ENCODE measurements at places on chromosomes 16 and 17.

DNA sequence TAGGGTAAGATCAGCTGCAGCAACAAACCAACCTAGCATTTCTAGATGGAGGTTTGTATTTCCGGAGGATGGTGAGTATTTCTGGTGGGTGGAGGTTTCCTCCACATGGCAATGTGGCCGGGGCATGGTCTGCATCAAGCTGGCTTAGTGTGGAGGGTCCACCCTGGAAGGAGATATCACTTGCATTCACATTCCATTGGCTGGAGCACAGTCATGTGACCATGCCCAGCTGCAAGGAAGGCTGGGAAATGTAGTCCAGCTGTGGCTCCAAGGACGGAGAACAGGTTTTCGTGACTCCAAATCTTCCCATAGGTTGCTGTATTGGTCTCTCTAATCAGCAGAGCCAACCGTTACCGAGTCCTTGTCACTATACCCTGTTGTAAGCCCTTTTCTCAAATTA is 68.7 kb downstream of the RAI1 start:
- no peaks in the 10 kb centered on the region for H3K36me3 ChIP-seq
- peaks cover 69% of the 10 kb centered on the region for H3K4me1 ChIP-seq
- DNase-seq, result no peak
- H3K27ac ChIP-seq, result peak overlapping the region; percentile 41
- no peaks in the 10 kb centered on the region for H3K27me3 ChIP-seq

- H3K36me3 ChIP-seq, result peaks cover 37% of the 10 kb centered on the region
- no peak for DNase-seq
- H3K27me3 ChIP-seq, result no peaks in the 10 kb centered on the region
- H3K4me3 ChIP-seq, result no peak overlapping the region
- H3K27ac ChIP-seq, result peak overlapping the region; percentile 47
Observed at GRCh38 chr17:29581583-29582253, 7.7 kb downstream of the GIT1 start.

DNA sequence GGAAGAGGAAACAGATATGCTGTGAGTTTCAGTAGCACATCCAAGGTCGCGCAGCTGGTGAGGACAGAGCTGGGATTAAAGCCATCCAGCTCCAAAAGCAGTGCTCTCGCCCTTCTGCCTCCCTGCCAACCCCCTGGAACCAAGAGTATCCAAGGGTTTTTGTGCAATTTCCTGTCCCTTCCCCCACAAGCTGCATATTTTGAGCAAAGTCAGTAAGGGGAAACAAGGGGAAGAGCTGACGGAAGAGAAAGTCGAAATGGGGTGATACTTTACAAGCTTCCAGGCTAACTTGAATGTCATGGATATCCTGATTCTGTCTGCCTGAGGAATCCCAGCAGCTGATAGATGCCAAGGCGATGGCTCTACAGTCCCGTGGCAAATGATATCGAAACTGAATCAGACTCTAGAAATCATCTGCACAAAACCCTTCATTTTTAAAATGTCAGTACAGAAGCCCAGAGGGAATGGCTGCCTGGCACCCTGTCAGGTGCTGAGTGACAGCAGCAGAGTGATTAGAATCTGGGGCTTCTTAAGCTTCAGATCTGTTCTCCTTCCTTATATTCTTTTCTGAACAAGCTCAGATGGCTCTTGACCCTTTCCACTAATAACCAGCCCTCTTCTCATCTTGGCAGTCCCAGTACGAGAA is 42.9 kb upstream of the TEKT3 start:
- DNase-seq, result no peak
- H3K4me3 ChIP-seq, result peak overlapping the region; percentile 35
- H3K36me3 ChIP-seq, result no peaks in the 10 kb centered on the region
- H3K27me3 ChIP-seq, result no peaks in the 10 kb centered on the region

GRCh38 chr16:57916735-57917438 is 54.0 kb downstream of the CNGB1 start:
- H3K36me3 ChIP-seq, result no peaks in the 10 kb centered on the region
- H3K4me3 ChIP-seq, result no peak overlapping the region
- H3K4me1 ChIP-seq, result no peaks in the 10 kb centered on the region
- no peak overlapping the region for H3K27ac ChIP-seq
- H3K27me3 ChIP-seq, result no peaks in the 10 kb centered on the region

- H3K36me3 ChIP-seq, result no peaks in the 10 kb centered on the region
- DNase-seq, result no peak
- H3K27ac ChIP-seq, result no peak overlapping the region
- no peaks in the 10 kb centered on the region for H3K4me1 ChIP-seq
Observed at GRCh38 chr17:28174352-28175046, 132.0 kb downstream of the NLK start.

GRCh38 chr17:63840591-63841349 is 1.7 kb downstream of the SMARCD2 start:
- peak overlapping the region; percentile 93 for H3K27ac ChIP-seq
- peak overlapping the region; percentile 71 for H3K4me3 ChIP-seq
- peaks cover 63% of the 10 kb centered on the region for H3K4me1 ChIP-seq
- DNase-seq, result no peak
- no peaks in the 10 kb centered on the region for H3K27me3 ChIP-seq

GRCh38 chr16:5861241-5861640 is 763.6 kb upstream of the EEF2KMT start:
- no peaks in the 10 kb centered on the region for H3K36me3 ChIP-seq
- no peak for DNase-seq
- H3K4me3 ChIP-seq, result no peak overlapping the region

GRCh38 chr16:25143928-25144327 is 32.4 kb downstream of the LCMT1 start:
- no peak overlapping the region for H3K27ac ChIP-seq
- no peaks in the 10 kb centered on the region for H3K4me1 ChIP-seq

All from suprapubic skin (tissue), 4 donors.